ENCODE measurements at places on chromosomes 13 and 19.

GRCh38 chr13:112809332-112810315 is 119.8 kb downstream of the ATP11A start:
- DNase-seq: no peak

- DNase-seq: no peak
These were observed 467.3 kb downstream of the DACH1 start for GRCh38 chr13:71399631-71400215.

- no peak for DNase-seq
These were observed 12.2 kb upstream of the SAMD1 start for GRCh38 chr19:14102756-14103155.

DNA sequence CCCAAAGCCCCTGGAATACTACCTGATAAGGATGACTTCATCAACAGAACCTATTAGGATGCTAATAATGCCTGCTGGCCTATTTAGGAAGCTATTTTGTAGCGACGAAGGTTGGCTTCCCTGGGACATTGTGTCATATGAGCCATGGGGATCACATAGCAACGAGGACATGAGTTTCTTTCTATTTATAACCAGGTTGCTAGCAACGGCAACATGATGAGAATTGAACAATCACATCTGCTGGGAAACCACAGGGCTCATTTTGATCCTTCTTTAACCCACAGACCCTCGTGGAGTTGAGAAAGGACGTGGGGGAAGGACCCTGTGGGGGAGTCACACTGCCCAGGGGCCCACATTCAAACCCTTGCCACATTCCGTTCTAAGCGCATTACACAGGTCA is 172.2 kb downstream of the COL4A1 start:
- DNase-seq: no peak
